ENCODE measurements at places on chromosomes 2 and 18.

DNA sequence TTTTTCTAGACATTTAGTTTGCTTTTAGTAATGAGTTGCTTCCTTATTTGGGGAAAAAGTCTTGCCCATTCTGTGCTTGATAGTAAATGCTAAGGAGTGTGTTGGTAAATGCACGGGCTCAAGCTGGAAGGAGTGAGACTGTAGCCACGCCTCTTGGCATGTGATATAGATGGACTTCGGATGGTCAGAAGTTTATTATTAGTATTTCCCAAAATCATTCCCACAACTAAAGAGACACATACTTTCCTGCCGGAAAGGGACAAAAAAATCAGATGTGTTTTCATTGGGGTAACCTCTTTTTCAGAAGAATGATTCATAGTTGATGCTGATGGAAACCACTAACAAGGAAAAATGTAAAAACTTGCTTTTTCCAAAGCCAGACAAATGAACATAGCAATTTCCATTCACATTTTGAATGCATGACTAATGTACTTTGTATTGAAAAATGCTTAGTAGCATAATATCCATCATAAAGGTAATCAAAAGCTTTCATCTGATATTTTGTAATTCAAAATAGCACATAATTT, 133.2 kb downstream of the ZNF532 start:
- H3K27ac ChIP-seq, result peak overlapping the region; percentile 23
- H3K4me1 ChIP-seq, result peaks cover 24% of the 10 kb centered on the region
- no peaks in the 10 kb centered on the region for H3K36me3 ChIP-seq
- no peaks in the 10 kb centered on the region for H3K27me3 ChIP-seq
- H3K4me3 ChIP-seq, result no peak overlapping the region

- H3K4me1 ChIP-seq, result no peaks in the 10 kb centered on the region
- H3K27ac ChIP-seq, result peak overlapping the region; percentile 5
- H3K4me3 ChIP-seq, result no peak overlapping the region
- H3K27me3 ChIP-seq, result no peaks in the 10 kb centered on the region
These were observed 11.4 kb downstream of the SERPINB5 start for GRCh38 chr18:63488160-63488559.

GRCh38 chr2:218645126-218645525, 14.3 kb downstream of the ZNF142 start:
- no peak for DNase-seq
- no peaks in the 10 kb centered on the region for H3K27me3 ChIP-seq
- H3K4me1 ChIP-seq, result peaks cover 23% of the 10 kb centered on the region

DNA sequence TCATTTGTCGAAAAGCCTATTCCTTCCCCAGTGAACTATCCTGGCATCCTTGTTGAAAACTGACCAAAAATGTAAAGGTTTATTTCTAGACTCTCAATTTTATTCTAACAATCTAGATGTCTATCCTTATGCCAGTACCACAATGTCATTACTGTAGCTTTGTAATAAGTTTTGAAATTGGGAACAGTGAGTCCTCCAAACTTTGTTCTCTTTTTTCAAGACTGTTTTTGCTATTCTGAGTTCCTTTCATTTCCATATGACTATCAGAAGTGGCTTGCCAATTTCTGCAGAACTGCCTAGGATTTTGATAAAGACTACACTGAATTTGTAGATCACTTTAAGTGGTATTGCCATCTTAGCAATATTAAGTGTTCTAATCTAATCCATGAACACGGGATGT, 9.7 kb downstream of the STARD7 start:
- no peak overlapping the region for H3K27ac ChIP-seq
- no peak for DNase-seq
- peaks cover 33% of the 10 kb centered on the region for H3K4me1 ChIP-seq

DNA sequence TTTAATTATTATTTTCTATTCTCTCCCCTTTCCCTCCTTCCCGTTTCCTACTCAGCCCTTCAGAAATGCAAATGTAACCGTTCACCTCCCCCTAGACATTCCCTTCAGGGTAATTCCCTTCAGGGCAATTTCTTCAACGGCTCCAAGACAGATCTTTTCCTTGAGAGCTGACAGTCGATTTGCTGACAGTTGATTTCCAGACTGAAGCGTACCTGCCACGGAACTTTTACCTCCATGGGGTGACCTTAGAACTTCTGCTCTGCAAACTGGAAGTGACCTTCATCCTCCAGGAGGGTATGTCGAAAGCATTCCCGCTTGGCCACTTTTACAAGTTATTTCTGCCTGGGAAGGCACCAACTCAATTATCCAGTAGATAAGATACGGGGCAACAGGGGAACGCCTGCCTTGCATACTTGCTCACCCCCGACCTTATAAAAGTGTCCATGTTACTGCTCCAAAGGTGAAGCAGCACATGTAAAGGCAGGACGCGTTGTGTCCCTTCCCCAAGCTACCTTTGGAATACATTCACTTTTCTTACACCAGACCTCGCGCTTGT, 18.5 kb downstream of the B3GNT7 start:
- no peak overlapping the region for H3K27ac ChIP-seq
- no peak for DNase-seq
- H3K4me3 ChIP-seq, result no peak overlapping the region
- H3K27me3 ChIP-seq, result no peaks in the 10 kb centered on the region

GRCh38 chr2:102783506-102784183, 21.8 kb downstream of the TMEM182 start:
- H3K4me3 ChIP-seq, result no peak overlapping the region
- no peak overlapping the region for H3K27ac ChIP-seq
- DNase-seq, result no peak
- H3K4me1 ChIP-seq, result no peaks in the 10 kb centered on the region
- no peaks in the 10 kb centered on the region for H3K27me3 ChIP-seq

GRCh38 chr2:152200565-152201465, 25.3 kb upstream of the STAM2 start:
- no peaks in the 10 kb centered on the region for H3K27me3 ChIP-seq
- peaks cover 23% of the 10 kb centered on the region for H3K4me1 ChIP-seq
- H3K4me3 ChIP-seq, result no peak overlapping the region

GRCh38 chr2:27356056-27356381, 545 bp downstream of the GTF3C2 start:
- H3K27me3 ChIP-seq, result no peaks in the 10 kb centered on the region
- peaks cover 18% of the 10 kb centered on the region for H3K4me1 ChIP-seq
- H3K4me3 ChIP-seq, result peak overlapping the region; percentile 86
- DNase-seq, result no peak
- H3K27ac ChIP-seq, result peak overlapping the region; percentile 90

GRCh38 chr18:22423878-22424564, 6.3 kb upstream of the CTAGE1 start:
- no peak overlapping the region for H3K4me3 ChIP-seq
- H3K27me3 ChIP-seq, result no peaks in the 10 kb centered on the region
- H3K27ac ChIP-seq, result no peak overlapping the region
- DNase-seq, result no peak
- no peaks in the 10 kb centered on the region for H3K4me1 ChIP-seq

DNA sequence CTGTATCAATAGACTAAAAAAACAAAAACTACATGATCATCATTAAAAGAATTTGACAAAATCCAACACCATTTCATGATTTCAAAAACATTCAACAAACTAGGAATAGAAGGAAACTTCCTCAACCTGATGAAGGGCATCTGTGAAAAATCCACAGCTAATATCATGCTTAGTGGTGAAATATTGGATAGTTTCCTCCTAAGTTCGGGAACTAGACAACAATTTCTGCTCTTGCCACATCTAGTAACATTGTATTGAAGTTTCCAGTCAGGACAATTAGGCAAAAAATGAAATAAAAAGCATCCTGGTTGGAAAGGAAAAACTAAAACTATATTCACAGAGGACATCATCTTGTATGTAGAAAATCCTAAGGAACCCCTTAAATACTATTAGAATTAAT, 34.8 kb downstream of the TNS1 start:
- H3K27me3 ChIP-seq, result peaks cover 6% of the 10 kb centered on the region
- peaks cover 3% of the 10 kb centered on the region for H3K4me1 ChIP-seq
- DNase-seq, result no peak
- H3K36me3 ChIP-seq, result no peaks in the 10 kb centered on the region
- no peak overlapping the region for H3K4me3 ChIP-seq

DNA sequence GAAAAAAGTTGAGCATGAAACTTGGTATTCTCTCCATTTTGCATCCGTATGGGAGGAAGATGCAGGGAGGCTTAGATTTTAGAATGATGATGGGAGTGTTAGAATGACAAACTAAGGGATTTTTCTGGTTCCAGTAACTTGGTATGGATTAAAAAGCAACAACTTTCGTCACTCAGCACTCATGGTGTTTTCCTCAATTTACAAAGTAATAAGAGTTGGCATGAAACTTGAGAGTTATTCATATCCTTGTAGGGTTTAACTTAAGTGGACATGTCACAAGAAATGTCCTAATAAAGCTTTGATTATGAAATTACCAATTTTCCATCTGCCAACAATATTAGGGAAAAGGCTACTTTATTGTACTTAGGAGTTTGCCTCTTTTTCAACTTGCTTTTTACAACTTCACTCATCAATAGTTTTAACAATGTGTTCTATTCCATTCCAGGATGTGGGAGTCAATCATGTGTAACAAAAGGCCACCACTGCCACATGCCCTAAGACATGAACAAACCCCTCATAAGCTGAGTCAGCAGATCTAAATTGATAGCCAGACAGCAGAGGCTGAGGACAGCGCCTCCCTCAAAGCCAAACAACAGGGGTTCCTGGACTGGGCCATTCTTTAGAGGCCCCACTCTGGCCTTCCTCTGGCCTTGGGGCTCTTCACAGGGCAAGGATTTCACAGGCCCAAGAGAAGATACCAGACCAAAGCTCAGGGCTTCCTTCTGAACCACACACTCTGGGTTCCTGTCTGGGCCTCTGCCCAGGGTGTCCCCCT, 265.8 kb downstream of the TNS1 start:
- DNase-seq, result no peak
- H3K4me1 ChIP-seq, result no peaks in the 10 kb centered on the region
- H3K27me3 ChIP-seq, result peaks cover 6% of the 10 kb centered on the region
- no peak overlapping the region for H3K4me3 ChIP-seq
- no peaks in the 10 kb centered on the region for H3K36me3 ChIP-seq
- H3K27ac ChIP-seq, result no peak overlapping the region

DNA sequence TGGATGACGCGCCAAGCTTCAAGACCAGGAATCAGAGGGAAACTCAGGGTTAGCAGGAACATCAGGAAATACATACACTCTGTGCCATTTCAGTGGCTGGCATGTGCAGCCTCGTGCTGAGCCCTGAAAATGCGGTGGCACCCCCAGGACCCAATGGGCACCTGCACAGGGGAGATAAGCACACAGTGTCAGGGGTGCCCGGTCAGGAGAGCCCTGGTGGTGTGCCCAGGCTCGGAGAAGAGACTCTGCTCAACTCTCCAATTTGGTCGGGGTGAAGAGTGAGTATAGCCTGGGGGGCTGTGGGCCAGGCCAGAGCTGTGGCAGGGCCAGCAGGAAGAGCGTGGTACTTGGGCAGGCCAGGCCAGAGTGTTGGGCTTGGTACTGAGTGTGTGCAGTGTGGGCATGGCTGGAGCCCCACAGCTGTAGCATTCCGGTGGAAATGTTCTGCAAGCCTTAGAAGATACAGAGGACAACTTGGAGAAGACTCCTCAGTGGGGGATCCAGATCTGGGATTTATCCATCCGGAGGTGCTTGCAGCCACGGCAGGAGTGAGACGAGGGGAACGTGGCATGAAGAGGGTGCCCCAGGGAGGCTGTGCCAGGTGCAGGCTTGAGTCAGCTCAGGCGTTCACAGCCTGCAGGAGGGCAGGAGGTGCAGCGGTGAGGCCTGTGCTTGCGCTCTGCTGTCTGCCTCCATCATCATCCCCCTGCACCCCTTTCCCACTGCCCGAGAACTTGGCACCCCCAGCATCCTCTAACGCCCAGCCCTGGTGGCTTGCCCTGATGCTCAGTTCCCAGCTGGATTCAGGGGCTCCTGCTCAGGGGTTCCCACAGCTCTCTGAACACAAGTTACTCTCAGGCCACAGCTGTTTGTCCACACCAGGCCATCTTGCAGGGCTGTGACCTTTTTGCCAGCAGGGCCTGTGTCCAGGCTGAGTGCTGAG, 451.7 kb upstream of the HS6ST1 start:
- no peak overlapping the region for H3K4me3 ChIP-seq
- no peak overlapping the region for H3K27ac ChIP-seq
- H3K36me3 ChIP-seq, result no peaks in the 10 kb centered on the region

DNA sequence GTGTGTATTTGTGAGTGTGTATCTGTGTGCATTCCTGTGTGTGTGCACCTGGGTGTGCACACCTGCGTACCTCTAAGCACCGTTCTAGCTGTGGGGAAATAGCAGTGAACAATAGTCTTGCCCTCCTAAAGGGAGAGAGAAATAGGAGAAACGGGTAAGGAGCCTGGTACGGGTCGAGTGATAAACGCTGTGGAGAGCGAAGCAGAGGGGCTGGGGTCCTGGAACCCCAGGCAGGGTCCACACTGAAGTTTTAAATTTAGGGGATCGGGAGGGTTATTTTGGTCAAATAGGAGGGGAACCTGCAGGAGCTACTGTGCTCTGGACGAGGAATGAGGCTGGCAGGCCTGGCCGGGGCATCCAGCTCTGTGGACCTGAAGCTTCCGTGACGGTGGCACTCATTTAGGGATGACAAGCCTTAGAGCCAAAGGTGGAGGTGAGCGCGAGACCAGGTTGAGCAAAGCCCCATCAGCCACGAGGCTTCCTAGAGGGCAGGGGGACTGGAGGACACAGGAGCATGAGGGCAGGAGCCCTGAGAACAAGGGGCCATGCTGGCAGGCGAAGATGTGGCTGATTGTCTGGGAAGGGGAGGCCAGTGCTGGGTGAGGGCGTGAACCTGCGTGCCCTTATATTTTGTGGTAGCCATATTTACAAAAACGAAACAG, 188.0 kb downstream of the RTP5 start:
- H3K4me1 ChIP-seq, result no peaks in the 10 kb centered on the region
- H3K27me3 ChIP-seq, result peaks cover 28% of the 10 kb centered on the region
- H3K36me3 ChIP-seq, result no peaks in the 10 kb centered on the region
- no peak overlapping the region for H3K4me3 ChIP-seq

- no peaks in the 10 kb centered on the region for H3K36me3 ChIP-seq
- H3K4me3 ChIP-seq, result no peak overlapping the region
- no peaks in the 10 kb centered on the region for H3K4me1 ChIP-seq
- H3K27me3 ChIP-seq, result no peaks in the 10 kb centered on the region
- H3K27ac ChIP-seq, result no peak overlapping the region
- no peak for DNase-seq
These were observed 153.5 kb downstream of the AGPS start for GRCh38 chr2:177545981-177546585.

DNA sequence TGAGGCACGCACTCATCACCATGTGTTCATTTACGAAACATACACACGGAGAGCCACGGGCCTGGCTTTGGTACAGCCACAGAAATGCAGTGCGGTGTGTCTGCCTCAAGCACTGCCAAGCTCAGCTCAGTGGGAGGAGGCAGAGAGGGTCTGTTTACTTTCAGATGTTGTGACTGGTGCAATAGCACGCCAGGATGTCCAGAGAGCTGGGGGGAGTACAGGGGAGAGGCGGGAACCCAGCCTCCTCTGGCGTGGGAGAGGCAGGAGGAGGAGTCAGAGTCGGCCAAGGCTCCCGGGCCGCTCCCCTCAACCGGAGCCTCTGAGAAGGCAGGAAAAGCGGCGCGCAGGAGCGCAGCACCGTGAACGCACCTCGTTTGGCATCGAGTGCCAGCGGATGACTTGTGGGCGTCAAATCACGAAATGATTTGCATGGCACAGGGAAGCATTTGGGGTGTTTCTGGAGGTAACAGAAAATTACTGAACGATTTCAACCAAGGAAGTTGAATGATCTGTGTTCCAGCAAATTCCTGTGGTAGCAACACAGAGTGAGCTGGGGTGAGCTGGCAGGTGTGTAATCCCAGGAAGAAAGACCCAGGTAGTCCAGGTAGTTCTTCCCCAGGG, 143.0 kb downstream of the ZNF516 start:
- no peak overlapping the region for H3K4me3 ChIP-seq
- no peak for DNase-seq
- no peak overlapping the region for H3K27ac ChIP-seq
- peaks cover 9% of the 10 kb centered on the region for H3K4me1 ChIP-seq

GRCh38 chr2:38077431-38077769, 1.4 kb upstream of the CYP1B1 start:
- H3K27ac ChIP-seq, result peak overlapping the region; percentile 14
- peak overlapping the region; percentile 72 for H3K4me3 ChIP-seq
- no peaks in the 10 kb centered on the region for H3K36me3 ChIP-seq
- no peak for DNase-seq

Data from keratinocyte (primary cell).